Stimulated activated CD8-positive, alpha-beta memory T cell treated with anti-CD3 and anti-CD28 coated beads, Interleukin-7, amount 100 ng/mL, for 24 hours (primary cell): ENCODE measurements at places on chromosomes 11 and 22.

GRCh38 chr11:75514596-75514995 lies 11.1 kb downstream of the GDPD5 start:
- no peak for DNase-seq

DNA sequence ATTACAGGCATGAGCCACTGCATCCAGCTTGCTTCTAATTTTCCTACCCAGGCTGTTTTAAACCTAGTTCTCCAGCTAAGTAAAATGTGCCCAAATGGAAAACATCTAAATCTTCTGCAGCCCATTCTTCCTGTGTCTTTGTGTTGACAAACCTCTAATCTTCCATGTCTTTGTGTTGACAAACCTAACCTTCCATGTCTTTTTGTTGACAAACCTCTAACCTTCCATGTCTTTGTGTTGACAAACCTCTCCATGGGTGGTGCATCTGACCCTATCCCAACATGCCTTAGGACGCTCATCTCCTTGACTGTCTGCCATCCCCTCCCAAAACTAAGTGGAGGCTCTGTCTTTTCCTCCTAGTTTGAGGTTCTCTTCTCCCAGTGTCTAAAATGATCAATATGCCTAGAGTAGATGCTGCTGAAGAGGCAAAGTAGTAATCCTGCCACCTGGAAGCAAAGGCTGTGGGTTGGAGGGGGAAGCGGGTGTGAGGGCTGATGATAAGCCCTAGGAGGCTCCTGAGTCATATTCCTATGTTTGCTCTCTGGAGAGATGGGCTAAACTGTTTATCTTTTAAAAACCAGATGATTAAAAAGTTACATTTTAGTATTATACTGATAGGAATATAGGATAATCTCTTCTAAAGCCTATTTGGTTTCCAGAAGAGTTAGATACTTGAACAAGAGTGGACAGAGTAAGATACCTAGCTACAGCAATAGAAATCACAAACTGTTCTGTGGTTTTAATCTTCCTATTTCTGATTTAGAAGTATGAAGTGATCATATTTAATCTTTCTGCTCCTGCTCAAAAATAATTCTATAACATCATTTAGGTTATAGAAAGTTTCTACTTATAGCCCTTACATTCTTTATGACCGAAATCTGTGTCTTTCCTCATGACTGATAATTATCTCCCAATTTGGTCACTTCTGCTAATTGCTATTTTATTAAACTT lies 7.9 kb downstream of the FEN1 start:
- no peak for DNase-seq

GRCh38 chr11:75311858-75312288 lies 39.6 kb downstream of the ARRB1 start:
- no peak for DNase-seq

DNA sequence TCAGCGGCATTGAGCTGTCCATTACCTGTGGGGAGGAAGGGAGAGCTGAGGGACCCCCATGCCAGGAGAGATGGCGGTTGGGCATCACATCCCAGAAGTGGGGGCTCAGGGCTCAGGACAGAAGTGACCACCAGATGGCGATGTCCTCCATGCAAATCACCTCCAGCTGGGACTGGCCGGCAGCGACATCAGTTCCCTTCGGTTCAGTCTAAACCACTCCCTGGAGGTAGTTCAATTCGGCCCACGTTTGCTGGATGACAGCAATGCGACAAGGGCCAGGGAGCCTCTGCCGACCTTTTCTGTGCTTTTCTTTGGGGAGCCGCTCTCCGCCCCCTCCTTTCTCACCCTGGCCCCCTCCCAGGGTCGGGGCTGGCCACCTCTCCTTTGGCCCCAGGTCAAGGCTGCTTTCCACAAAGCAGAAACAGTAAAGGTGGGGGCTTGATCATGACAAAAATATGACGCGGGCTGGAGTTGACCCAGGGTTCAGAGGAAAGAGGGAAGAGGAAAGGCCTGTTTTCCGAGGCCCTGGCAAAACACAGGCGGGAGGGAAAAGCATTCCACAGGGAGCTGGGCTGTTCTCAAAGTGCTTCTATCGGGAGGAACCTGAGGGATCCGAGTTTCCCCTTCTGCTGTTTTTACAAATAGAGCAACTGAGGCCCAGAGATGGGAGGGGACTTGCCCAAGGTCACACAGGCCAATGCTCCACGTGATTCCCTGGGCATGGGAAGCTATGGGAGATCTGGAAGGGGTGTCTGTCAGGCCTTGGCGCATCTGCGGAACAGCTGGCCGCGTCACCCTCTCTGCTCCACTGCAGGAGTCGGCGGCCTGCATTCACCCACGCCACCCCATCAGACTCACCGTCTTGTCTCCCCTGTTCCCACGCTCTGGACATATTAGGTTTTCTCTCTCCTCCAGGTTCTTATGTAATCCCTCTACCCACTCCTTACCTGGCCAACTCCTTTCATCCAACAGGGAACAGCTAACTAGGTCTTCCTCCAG lies 54.7 kb downstream of the FBXO7 start:
- peak; percentile 38 for DNase-seq

- no peak for DNase-seq
These were observed 79.0 kb downstream of the LDLRAD3 start for GRCh38 chr11:36022882-36023281.

GRCh38 chr22:47130883-47131631 lies 368.6 kb downstream of the TBC1D22A start:
- no peak for DNase-seq

DNA sequence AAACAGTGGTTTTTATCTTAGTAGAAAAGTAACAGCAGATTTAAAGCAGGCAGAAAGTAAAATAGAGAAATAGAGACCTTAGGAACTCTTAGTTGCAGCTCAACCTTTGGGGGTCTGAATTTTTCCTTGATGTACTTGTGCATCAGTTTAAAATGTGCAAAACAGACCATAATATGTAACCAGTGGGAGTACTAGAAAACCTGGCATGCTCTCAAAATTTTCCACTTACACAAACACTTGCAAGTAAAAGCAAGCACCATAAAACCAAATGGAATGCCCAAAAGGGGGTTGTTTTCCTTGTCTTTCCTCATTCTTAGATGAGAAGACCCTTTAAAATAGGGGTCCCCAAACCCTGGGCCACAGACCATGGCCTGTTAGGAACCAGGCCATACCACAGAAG lies 12.9 kb upstream of the MRGPRE start:
- DNase-seq: no peak

DNA sequence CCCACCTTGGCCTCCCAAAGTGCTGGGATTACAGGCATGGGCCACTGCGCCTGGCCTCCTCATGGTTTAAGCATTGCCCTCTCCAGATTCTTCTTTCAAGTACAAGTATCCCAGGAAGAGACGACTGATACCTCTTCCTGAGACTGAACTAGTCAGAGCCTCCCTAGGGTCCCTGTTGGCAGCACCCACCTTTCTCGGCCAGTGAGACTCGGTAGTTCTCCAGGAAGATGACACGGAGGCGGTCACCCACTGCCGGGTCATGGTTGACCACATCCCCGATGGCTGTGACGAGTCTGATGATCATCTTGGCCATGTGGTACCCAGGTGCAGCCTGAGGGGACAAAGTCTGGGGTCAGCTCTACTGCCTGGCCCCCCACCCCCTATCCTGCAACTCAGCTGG lies 7.2 kb upstream of the RASGRP2 start:
- DNase-seq: no peak

DNA sequence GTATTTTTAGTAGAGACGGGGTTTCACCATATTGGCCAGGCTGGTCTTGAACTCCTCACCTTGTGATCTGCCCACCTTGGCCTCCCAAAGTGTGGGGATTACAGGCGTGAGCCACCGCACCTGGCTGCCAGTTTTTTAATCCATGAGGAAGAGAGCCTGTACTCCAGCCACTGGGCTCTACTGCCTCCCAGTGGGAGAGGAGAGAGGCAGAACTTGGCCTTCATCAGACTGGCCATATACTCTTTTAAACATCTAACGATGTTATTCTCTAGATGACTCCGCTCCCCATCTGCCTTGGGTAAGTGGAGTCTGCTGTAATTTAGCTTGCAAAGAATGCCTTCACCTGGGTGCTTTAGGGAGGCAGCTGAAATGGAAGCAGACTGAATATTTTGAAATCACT lies 34.6 kb downstream of the SLC6A5 start:
- DNase-seq: no peak

DNA sequence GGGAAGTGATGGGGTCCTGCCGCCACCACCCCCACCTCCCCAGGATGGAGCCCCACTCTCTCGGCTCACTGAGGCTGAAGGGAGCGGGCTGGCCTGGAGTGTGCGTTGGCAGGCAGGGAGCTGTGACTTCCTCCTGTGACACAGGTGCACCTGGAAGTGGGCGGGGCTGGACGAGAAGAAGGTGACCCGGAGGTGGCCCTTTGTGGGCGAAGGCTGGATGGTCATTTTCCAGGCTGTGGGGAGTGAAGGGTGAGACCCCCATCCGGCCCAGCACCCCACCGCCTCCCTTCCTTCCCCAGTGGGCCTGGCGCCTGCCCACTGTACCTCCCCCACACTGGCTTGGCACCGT lies 15.3 kb downstream of the IL17REL start:
- no peak for DNase-seq

DNA sequence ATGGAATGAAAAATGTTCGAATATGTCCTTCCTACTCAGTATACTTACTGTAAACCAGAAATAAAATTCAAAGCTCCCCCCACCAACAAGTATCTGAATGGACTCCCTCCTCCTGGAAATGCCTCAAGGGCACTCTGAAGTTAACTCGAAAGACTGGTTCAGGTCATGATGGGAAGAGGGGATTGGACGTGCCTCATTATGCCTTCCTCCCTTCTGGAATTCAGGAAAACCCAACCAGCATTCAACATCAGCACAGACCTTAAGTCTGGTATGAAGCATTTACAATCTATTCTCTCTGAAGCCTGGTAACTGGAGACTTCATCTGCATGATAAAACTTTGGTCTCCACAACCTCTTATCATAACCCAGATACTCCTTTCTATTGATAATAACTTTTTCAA lies 428.3 kb upstream of the RAG2 start:
- no peak for DNase-seq

GRCh38 chr11:119332111-119332765 lies 2.1 kb upstream of the RNF26 start:
- DNase-seq: no peak

DNA sequence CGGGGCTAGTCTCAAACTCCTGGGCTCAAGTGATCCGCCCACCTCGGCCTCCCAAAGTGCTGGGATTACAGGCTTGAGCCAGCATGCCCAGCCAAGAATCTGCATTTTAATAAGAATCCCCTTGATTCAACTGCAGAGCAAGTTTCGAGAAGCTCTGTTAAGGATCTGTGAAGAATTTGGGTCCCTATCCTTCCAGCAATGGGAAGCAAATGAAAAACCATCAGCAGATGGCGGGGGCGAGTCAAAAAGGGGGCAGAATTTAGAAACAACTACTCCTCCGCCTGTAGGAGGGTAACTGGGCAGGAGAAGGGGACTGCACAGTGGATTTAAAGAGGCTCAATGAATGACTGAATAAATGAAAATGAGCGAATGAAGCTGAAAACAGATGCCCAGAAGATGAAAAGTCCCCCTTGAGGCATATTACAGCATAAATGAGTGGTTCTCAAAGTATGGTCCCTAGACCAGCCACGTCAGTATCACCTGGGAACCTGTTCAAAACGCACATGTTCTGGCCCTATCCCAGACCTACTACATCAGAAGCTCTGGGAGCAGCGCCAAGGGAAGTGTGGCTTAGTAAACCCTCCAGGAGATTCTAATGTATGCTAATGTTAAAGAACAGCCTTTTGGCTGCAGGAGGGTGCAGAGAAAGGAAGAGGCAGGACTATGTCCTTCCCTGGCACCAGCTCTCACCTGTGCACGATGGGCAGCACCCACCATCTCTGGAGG lies 15.0 kb downstream of the VWCE start:
- DNase-seq: no peak

DNA sequence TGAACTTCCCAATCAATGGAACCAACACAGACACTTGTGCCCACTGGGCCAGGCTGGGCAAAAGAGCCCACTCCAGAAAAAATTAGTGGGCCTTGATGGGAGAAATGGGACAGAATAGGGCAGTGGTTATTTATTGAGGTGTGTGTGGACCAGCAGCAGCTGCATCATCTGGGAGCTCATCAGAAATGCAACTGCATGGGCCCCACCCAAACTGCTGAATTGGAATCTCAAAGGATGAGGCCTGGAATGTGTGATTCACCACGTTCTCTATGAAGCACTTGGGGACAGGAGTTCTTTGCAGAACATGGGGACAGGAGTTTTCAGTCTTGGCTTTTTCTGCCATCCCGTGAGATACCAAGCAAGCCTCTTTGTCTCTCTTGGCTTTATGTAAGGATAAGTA lies 255.6 kb upstream of the PLET1 start:
- no peak for DNase-seq

GRCh38 chr11:14315130-14315529 lies 43.9 kb downstream of the RRAS2 start:
- DNase-seq: no peak

- no peak for DNase-seq
These were observed 107.8 kb downstream of the FAR1 start for GRCh38 chr11:13776134-13776815.

DNA sequence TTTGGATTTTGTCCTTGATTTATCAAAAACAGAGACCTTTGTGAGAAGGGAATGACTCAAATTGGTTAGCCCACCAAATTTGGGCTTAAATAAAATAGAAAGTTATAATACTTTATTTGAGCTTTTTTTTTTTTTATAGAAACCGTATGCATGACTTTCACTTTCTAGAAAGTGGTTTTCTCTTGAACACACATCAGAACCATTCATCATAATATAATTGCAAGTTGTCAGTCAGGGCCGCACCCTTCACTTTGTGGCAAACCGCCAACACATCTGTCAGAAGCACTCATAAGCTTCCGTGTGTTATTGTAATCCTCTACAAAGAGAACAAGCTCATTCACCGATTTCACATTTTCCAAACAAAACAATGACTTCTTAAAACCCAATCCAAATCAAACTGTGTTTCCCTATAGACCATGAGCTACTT lies 76.1 kb downstream of the SOX6 start:
- no peak for DNase-seq
